HepG2 (cell line): ENCODE measurements at places on chromosomes 4 and X. TPM values are rescaled to one million over a fixed set of nuclear protein-coding genes. Genes with fewer than 3 reads are reported as not detected.

Gene KLKB1
- 0.49 and 0.59 TPM in 2 replicates for total RNA-seq

Gene PNCK
- total RNA-seq: not detected in 2 replicates

Gene PSAPL1
- total RNA-seq: 0.02 TPM in 1 of 2 replicates, not detected in the other

Gene PAGE2B
- total RNA-seq: not detected in 2 replicates

Gene MAOA
- 14.7 and 24.6 TPM in 2 replicates for total RNA-seq

Gene IL1RAPL1
- total RNA-seq: not detected in 2 replicates

Gene ADAM29
- total RNA-seq: not detected in 2 replicates

Gene ANK2
- total RNA-seq: 15.1 and 18.6 TPM in 2 replicates

Gene STARD8
- 0.02 TPM in 1 of 2 replicates, not detected in the other for total RNA-seq

Gene MAGEB18
- total RNA-seq: not detected in 2 replicates

Gene SPANXA1
- not detected in 2 replicates for total RNA-seq

DNA sequence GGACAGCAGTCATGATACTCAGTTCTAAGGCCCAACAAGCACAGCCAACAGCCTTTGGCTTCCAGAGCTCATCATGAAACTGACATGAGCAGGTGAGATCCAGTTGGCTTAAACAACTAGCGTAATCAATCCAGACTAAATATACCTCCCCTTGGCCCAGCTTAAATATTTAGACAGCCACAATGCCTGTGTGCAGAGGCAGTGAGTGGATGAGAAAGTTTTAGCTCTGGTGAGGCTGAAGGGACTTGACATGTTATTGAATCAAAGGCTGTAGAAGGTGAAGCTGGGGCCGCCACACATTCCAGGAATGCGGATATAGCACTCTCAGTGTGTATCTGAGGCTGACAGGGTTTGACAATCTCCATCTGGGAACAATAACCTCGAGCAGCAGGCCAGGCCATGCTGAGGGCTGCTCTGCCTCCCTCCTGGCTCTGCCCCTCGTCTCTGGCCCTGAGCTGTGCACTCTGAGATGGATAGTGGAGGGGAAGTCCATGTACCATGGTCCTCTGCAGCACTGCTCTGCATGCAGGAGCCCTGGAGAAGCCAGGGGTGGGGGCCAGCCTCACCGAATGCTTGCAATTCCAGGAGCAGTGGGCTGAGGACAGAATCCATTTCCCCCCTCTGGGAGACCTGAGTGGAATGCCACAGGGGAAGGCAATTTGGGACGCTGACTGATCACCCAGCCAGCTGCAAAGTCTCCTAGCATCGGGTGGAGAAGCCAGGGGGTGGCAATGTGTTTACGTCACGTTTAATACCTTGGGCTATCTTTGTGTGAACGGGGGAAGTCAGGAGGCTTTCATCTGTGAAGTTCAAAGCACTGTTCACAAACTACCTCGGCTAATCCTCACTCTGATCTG, 37.3 kb upstream of the RASL11B start:
- no peak overlapping the region for H3K27ac ChIP-seq
- no peaks in the 10 kb centered on the region for H3K36me3 ChIP-seq
- DNase-seq: peak; percentile 67
- peak overlapping the region; percentile 58 for H3K4me3 ChIP-seq
- H3K4me1 ChIP-seq: peaks cover 19% of the 10 kb centered on the region

- H3K27ac ChIP-seq: peak overlapping the region; percentile 98
- peak; percentile 70 for DNase-seq
- peak overlapping the region; percentile 73 for H3K4me3 ChIP-seq
- no peaks in the 10 kb centered on the region for H3K27me3 ChIP-seq
- H3K36me3 ChIP-seq: peaks cover 6% of the 10 kb centered on the region
- peaks cover 32% of the 10 kb centered on the region for H3K4me1 ChIP-seq
Observed at GRCh38 chrX:154398668-154399526, 720 bp downstream of the RPL10 start.

DNA sequence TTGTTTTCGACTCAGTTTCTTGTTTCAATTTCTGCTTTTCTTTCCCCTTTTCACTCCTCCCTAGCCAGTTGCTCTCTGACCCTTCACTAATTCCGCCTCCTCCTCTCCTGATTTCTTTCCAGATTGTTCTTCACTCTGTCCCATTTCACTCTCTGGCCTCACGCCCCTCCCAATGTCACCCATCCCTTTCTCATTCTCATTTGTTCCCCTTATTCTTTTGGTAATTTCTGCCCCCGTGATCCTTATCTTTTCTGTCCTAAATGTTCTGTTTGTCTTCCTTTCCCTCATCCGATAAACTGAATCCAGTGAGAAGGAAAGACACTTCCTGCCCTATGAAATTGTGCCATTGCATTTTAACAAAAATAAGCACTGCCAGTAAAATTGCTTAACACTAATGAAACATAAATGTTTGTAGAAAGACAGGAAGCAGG, 94.5 kb upstream of the RASGEF1B start:
- H3K36me3 ChIP-seq: no peaks in the 10 kb centered on the region
- H3K4me3 ChIP-seq: no peak overlapping the region
- H3K27ac ChIP-seq: no peak overlapping the region
- H3K27me3 ChIP-seq: no peaks in the 10 kb centered on the region
- DNase-seq: no peak

- DNase-seq: no peak
- no peaks in the 10 kb centered on the region for H3K36me3 ChIP-seq
- no peak overlapping the region for H3K4me3 ChIP-seq
- H3K27ac ChIP-seq: no peak overlapping the region
- H3K27me3 ChIP-seq: no peaks in the 10 kb centered on the region
- H3K4me1 ChIP-seq: no peaks in the 10 kb centered on the region
Observed at GRCh38 chr4:33104273-33104672, 2384.1 kb downstream of the PCDH7 start.

DNA sequence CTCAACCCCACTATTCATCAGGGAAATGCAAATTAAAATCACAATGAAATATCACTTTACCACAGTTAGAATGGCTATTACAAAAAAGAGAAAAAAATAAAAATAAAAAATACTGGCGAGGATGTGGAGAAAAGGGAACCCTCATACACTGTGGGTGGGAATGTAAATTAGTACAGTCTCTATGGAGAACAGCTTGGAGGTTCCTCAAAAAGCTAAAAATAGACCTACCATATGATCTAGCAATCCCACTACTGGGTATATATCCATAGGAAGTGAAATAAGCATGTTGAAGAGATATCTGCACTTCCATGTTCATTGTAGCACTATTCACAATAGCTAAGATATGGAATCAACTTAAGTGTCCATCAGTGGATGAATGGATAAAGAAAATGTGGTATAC, 50.5 kb upstream of the PAGE1 start:
- no peak overlapping the region for H3K4me3 ChIP-seq
- peaks cover 12% of the 10 kb centered on the region for H3K4me1 ChIP-seq
- H3K27ac ChIP-seq: no peak overlapping the region
- H3K36me3 ChIP-seq: no peaks in the 10 kb centered on the region
- no peaks in the 10 kb centered on the region for H3K27me3 ChIP-seq
- no peak for DNase-seq

GRCh38 chr4:158938220-158939044, 164.4 kb upstream of the RAPGEF2 start:
- H3K4me3 ChIP-seq: no peak overlapping the region
- H3K27ac ChIP-seq: no peak overlapping the region
- no peaks in the 10 kb centered on the region for H3K36me3 ChIP-seq
- no peaks in the 10 kb centered on the region for H3K4me1 ChIP-seq
- H3K27me3 ChIP-seq: no peaks in the 10 kb centered on the region
- no peak for DNase-seq

GRCh38 chr4:54495091-54495490, 162.7 kb upstream of the KIT start:
- H3K27me3 ChIP-seq: no peaks in the 10 kb centered on the region; the same call in 1 of the 2 replicates
- no peak overlapping the region for H3K27ac ChIP-seq
- no peaks in the 10 kb centered on the region for H3K4me1 ChIP-seq
- DNase-seq: no peak

GRCh38 chr4:37827030-37827685, 672 bp downstream of the PGM2 start:
- peak overlapping the region; percentile 39 for H3K27ac ChIP-seq
- peaks cover 28% of the 10 kb centered on the region for H3K4me1 ChIP-seq
- no peak for DNase-seq
- no peaks in the 10 kb centered on the region for H3K27me3 ChIP-seq

DNA sequence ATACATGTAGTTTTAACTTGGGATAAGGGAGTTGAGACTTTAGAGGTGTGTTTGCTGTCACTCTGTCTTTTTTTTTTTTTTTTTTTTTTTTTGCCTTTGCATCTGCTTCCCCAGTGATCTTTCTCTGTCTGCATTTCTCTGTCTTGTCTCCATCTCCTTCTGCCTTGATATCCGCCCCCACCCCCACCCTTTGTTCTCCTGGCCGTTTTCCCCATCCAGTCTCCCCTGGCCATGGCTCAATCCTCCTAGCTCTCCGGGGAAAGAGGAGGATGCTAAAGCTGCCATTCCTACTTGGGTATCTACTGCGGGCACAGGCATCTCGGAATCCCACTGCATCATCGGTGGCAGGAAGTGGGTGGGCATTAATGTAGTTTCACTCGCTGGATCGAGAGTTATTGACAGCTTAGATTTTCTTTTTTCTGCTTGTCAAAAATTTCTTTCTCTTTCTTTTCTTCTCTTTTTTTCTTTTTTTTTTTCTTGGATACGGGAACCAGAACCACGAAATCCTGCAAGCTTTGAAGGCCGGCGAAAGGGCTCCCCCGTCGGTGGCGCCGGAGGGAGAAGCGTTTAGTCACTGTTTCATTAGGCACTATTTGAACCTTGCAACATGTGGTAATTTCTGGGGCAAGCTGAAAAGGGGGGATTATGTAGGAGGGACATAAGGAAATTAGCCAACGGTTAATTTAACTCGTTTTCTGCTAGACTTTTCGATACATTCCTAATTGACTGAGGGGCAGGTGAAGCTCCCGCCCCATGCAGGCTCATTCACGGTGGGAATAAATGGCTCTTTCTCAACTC, 8.2 kb downstream of the GSX2 start:
- H3K4me3 ChIP-seq: no peak overlapping the region
- H3K27ac ChIP-seq: no peak overlapping the region
- no peaks in the 10 kb centered on the region for H3K36me3 ChIP-seq
- H3K27me3 ChIP-seq: no peaks in the 10 kb centered on the region; the same call in none of the 2 replicates

DNA sequence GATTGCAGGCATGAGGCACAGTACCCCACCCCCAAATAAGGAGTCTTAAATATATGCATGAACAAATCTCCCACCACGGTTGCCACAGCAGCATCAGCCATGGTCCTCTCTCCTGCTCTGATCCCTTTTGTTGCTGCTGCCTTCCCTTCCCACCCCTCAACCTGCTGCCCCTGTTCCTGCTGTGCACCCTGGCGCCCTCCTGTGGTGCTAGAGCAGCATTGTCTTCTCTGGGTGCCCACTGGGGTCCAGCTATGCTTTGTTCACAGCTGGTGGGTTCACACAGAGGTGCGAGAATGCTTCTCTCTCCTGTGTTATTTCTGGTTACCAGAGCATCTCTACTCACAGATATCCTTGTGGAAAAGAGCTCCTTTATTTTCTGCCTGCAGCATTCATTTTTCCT, 116.2 kb downstream of the GATB start:
- no peaks in the 10 kb centered on the region for H3K36me3 ChIP-seq
- H3K27me3 ChIP-seq: no peaks in the 10 kb centered on the region
- DNase-seq: peak; percentile 44
- no peaks in the 10 kb centered on the region for H3K4me1 ChIP-seq
- no peak overlapping the region for H3K4me3 ChIP-seq

DNA sequence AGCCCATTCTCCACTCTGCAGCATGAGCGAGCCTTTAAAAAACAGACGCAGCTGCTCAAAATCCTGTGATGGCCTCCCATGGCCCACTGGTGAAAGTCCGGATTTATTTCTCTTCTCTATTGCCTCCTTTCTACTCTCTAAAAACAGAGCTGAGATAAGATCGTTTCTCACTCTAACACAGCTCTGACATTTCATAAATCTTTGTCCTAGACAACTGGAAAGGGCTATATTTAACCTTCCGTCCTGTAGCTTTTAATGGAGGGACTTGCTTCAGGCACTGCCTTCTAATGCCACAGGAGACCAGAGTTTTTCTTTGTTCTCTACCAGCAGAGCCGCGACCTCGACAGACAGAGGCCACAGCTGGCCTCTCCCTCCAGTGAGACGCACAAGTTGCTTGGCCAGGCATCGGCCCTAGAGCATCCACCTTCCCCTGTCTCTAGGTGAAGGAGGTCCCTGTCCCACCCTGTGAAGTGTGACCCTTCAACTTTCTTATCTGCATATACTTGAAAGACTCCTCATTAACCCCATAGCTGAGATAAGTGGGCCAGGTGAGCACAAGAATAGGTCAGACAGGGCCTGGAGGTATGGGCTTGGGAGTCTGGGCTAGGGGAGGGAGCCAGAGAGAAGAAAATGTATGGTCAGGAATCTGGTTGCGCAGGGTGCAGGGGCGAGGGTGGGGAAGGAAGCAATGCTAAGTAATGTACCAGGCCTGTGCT, 50.0 kb downstream of the RTL5 start:
- H3K27me3 ChIP-seq: peaks cover 1% of the 10 kb centered on the region; the same call in 1 of the 2 replicates
- H3K4me1 ChIP-seq: no peaks in the 10 kb centered on the region
- DNase-seq: no peak

GRCh38 chr4:169054879-169055278, 44.8 kb upstream of the CBR4 start:
- H3K4me3 ChIP-seq: no peak overlapping the region
- H3K36me3 ChIP-seq: no peaks in the 10 kb centered on the region

DNA sequence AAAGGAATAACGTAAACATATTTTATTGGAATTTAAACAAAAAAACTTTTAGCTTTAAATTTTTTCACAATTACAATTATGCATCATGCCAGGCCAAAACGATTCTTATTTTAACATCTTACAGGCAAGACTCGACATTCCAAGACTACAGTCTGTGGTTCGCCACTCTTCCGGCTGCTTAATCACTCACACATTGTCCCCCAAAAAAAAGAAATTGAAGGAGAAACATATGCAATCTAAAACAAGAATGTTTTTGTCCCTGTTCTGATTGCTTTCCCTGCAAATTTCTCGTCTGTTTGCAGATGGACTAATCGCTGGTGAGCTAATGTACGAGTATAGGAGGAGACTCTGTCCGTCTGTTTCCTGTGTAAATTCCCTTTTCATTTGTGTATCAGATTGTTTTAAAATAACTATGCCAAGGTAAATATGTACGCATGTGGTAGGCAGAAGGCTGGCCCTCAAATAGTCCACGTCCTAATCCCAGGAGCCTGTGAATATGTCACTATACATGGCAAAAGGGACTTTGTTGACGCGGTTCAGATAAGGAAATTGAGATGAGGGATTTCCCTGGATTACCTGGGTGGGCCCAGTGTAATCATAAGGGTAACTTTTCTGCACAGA, 37.7 kb upstream of the MTNR1A start:
- H3K27me3 ChIP-seq: no peaks in the 10 kb centered on the region
- no peak overlapping the region for H3K4me3 ChIP-seq
- DNase-seq: no peak
- H3K4me1 ChIP-seq: no peaks in the 10 kb centered on the region
- H3K27ac ChIP-seq: no peak overlapping the region
